ENCODE measurements at places on chromosomes 12 and 14. TPM values are rescaled to one million over a fixed set of nuclear protein-coding genes. Genes with fewer than 3 reads are reported as not detected.

DNA sequence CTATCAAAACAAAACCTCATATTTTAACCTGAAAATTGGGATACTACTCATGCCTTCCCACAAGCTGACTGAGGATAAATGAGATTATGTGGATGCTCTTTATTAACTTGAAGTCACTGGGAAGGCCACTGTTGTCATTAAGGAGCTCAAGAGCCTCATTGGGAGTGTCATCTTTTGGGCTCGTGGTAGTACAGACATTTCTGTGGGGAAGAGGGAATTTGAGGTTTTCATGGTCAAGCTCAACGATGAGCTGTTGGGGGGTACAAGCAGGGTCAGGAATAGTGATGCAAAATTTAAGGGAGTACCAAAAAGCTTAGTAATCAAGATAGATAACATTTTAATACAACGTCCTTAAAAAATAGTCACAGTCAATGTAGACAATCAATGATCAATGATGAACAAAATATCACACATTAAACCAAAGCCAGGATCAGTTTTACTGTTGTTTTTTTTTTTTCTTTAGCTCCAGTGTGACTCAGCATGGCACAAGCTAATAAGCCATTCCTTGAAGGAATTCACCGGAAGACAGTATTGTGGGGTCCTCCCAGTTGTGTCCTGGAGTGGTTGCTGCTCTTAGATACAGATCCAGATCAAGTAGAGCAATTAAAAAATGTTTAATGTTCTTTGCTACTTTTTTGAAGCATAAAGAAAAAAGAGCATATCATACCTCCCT is 130.9 kb downstream of the C12orf75 start:
- DNase-seq: no peak

DNA sequence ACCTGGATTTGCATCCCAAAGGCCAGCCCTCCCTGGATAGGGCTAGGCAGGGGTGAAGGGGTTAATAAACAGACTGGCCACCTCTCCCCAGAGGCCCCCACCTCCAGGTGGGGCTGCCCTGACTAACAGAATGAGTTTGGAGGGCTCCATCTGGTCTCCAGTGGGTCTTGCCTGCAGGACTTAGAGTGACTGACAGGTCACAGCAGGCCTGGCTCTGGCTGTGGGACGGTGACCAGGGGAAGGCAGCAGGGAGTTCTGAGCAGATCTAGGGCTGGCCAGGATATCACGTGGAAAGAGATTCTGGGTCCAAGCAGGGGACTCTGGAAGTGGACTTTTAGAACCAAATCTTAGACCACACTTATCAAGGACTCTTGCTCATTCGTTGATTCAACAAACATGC is 40.9 kb upstream of the LHX5 start:
- DNase-seq: no peak

GRCh38 chr14:48725051-48725734 is 861.0 kb downstream of the RPS29 start:
- DNase-seq: no peak

- DNase-seq: no peak
Measured at GRCh38 chr14:97033556-97034081, 236.4 kb downstream of the VRK1 start.

- no peak for DNase-seq
Measured at GRCh38 chr14:90572441-90573150, 175.8 kb downstream of the CALM1 start.

GRCh38 chr12:52494518-52494917 is 1.5 kb upstream of the KRT6A start:
- no peak for DNase-seq

DNA sequence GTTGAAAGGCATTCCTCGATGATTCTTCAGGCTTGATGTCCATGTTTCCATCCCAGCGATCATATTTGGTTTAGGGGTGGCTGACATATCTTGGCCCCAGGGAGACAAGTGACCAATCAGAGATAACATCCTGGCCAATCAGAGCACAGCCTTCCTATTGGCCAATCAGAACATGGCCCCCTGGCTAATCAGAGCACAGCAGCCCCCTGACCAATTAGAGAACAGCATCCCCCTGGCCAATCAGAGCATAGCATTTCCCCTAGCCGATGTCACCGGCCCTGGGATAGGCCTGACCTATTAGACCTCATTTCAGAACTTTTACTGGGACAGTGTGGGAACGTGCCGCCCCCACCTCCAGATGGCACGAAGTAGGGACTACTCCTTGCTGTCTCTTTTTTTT is 182.2 kb downstream of the AACS start:
- no peak for DNase-seq

DNA sequence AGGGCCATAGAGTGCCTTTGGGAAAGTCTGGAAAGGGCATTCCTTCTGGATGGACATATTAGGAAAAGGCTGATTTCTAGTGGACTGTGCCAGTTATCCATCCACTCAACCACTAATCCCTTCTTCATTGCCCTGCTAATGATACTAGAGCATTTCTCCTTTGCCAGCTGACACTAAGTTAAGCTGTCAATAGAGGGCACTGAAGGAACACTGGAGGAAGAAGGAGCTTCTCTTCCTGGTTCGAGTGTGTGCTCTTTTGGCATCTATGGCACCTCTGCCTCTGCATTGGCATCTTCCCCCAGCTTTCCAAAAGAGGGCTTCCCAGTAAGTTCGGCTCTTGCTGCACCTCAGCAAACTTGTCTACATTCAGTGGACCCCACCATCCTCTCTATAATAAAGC is 165.4 kb downstream of the DERA start:
- DNase-seq: peak; percentile 50

GRCh38 chr14:76985540-76986230 is 42.8 kb downstream of the IRF2BPL start:
- DNase-seq: peak; percentile 28

The NUBPL gene
- polyA plus RNA-seq: 7.6 TPM

The CYP46A1 gene
- 0.12 TPM for polyA plus RNA-seq

The NR1H4 gene
- 0.21 TPM for polyA plus RNA-seq

The SLC25A47 gene
- polyA plus RNA-seq: not detected

Measured in A549 (cell line).